Natural killer cell (primary cell): ENCODE measurements at places on chromosomes 11 and 22.

GRCh38 chr22:43017525-43018460, 2.8 kb upstream of the PACSIN2 start:
- no peak for DNase-seq

GRCh38 chr22:20251491-20251890, 16.6 kb downstream of the RTN4R start:
- DNase-seq: no peak

DNA sequence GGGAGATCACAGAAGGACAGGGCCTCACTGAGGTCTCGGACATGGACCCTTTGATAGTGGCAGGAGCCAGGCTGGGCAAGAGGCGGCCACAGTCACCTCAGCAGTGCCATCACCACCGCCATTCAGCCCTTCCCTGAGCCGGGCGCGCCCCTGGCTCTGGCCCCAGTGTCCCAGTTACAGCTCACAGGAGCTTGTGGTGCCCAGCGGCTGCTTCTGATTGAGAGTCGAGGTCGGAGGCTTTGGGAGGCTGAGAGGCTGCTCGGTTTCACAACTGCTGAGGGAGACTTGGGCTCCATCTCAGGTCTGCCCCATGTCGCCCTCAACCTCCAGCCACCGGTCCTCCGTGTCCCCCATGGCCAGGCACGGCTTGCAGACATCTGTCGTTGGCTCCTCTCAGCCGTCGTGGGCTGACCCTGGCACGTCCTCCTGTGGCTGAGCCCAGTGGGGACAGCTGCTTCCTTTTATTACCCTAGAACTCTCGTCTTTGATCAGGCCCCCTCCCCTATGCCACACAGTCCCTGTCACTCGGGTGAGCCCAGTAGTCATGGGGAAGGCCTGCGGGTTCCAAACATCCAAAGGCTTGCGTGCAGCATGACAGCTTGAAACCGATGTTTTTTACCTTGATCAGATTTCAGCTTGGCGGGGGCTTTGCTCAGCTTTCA, 28.4 kb upstream of the PPP6R3 start:
- no peak for DNase-seq

- no peak for DNase-seq
These were observed 186.6 kb downstream of the ADAMTS15 start for GRCh38 chr11:130634961-130635473.

DNA sequence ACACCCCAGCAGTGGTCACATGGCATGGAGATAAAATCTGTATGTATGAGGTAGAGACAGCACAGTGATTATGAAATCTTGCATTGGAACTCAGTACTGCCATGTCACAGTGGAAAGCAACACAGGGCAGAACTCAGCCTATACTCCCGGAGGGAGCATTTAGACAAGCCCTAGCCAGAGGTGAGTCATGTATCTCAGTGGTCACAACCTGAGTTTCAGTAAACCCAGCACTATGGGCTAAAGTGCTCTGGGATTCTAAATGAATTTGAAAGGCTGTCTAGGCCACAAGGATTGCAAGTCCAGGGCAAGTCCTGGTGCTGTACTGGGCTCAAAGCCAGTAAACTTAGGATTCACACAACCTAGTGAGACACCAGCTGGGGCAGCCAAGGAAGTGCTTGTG, 1717.1 kb upstream of the RAG2 start:
- no peak for DNase-seq

DNA sequence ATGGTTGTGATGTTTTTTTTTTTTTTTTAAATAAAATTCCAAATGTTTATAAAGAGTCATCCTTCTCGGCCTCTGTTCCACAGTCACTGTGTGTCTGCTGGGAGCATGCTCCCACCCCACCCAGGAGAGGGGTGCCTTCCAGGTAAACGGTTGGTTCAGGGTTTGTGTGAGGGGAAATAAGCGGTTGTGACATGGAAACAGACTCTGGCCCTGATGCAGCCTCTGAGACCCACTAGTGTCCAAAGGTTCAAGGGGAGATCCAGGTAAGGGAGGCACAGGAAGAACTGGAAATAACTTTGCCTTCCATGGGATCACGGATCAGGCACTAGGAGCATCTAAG, 6.0 kb upstream of the GAS2L1 start:
- DNase-seq: no peak

DNA sequence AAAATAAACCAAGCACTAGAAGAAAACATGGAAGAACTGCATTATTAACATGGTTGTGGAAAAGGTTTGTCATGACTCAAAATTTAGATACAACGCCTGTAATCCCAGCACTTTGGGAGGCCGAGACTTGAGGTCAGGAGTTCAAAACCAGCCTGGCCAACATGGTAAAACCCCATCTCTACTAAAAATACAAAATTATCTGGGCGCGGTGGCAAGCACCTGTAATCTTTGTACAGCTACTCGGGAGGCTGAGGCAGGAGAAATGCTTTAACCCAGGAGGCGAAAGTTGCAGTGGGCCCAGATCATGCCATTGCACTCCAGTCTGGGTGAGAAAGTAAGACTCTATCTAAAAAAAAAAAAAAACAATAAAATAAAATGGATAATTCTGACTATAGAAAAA, 23.7 kb downstream of the GNB1L start:
- no peak for DNase-seq

- no peak for DNase-seq
These were observed 668.8 kb downstream of the DLG2 start for GRCh38 chr11:84958295-84958694.

- no peak for DNase-seq
These were observed 141.0 kb downstream of the BRD1 start for GRCh38 chr22:49686495-49687219.

DNA sequence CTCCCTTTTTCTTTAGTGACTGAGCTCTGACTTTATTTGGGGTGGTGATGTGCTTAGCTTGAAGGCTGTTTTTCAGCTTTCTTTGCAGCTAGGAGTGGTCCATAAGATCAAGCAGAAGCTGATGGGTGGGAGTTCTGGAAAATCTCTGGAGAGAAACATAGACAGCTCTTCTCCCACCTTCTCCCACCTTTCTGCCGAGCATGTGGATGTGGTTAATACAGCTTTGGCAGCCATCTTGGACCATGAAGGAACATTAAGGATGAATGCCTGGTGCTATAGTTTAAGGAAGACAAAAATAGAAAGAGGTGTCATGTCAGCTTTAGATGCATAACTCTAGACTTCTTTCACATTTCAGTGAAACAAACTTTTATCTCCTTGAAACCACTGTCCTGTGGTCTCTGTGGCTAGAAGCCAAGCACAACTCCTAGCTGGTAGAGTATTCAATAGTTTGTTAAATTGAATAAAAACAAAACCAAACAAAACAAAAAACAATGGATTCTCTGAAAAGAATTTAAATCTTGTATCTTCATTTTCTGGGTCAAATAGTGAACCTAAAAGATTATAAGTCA, 203.6 kb upstream of the SESN3 start:
- DNase-seq: no peak

DNA sequence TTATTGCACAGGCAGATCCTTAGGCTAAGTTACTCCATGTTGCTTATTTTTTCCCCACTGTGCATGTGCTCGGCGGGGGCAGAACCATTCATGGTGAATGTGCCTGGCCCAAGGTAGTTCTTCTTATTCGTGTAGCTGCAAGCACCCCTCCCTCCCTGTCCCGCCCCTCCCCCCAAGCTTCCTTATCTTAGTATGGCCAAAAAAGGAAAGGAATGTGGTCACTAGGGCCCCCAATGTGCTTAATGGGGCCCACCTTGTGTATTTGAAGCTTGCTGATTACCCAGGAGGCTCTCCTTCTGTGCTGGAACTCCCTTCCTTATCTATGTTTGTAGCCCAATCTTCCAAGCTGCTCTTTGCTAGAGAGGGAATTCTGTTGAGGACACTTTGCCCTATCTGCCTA, 1259.7 kb upstream of the RAG2 start:
- DNase-seq: no peak

GRCh38 chr22:36235585-36235984, 3.7 kb downstream of the APOL2 start:
- no peak for DNase-seq

DNA sequence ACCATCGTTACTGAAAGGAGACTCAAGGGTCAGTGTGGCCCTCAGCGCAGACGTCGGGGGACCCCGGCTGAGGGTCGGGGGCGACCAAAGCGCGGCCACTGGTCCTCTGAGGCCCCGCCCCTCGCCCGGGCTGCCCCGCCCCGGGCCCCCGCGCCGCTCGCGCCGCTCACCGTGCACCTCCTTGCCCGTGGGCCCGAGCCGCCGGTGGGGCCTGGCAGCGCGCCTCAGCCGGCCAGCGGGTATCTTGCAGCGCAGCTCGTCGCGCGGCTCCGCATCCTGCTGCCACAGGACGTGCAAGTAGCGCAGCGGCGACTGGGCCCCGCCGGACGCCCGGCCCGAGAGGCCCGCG, 419 bp downstream of the ANKRD54 start:
- no peak for DNase-seq

DNA sequence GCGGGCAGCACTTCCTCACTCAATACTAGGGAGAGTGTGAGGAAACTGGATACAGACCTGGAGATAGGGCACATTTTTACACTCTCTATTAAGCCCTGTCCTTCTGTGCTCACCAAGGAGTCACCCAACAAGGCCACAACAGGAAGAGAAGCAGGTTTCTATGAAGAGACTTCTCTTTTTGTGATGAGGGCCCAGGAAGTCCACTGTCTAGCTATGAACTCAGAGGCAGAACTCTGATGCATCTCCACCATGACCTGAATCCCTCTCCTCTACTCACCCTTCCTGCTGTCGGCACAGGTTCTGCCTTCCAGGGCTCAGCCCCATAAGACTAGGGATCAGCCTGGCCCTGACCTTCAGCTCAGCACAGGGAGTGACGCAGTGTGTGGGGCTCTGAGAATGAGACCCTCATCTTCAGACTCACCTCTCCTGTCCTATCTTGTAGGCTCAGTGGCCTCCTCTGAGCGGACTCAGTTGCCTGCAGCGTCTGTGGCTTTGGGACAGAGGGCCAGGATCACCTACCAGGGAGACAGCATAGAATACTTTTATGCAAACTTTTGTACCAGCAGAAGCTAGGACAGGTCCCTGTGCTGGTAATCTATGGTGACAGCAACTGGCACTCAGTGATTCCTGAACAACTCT, 49.3 kb upstream of the IGLL5 start:
- no peak for DNase-seq

GRCh38 chr11:69381681-69382130, 87.8 kb downstream of the MYEOV start:
- no peak for DNase-seq

DNA sequence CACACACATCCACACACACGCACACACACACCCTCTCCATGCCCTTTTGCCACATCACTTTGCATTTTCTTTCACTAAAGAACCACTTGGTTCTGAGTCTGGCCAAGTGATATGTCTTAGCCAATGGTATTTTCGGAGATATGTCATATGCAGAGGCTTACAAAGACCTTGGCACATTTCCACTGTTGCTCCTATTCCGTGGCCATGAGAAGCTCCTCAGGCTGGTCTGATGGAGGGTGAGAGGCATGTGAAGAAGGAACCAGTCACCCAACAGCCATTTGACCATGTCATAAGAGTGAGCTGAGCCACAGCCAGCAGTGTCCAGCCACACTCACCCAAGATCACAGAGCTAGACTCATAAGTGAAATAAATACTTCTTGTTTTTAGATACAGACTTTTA, 212.6 kb upstream of the NAV2 start:
- DNase-seq: no peak

DNA sequence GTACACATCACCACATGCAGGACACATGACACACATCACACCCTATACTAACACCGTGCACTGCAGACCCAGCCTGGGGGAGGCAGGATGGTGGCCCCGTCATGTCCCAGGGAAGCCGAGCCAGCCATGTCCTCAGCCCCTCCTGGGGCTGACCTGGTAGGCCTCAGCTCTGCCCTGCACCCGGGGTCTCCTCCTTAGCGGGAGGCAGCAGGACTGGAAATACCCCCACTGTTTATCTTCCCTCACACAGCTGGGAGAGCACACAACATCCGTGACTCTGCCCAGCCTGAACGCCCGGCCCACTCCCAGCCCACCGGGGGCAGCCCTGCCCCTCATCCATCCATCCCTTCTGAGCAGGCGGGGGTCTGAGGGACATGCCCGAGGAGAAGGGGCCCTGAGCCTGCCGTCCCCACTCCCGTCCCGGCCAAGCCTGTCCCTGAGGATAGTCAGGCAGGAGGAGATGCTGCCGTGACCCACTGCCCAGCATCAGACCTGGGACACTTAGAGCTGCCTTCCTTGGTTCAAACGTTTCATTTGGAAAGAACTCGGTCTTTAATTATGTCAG, 945.0 kb downstream of the BRD1 start:
- no peak for DNase-seq

DNA sequence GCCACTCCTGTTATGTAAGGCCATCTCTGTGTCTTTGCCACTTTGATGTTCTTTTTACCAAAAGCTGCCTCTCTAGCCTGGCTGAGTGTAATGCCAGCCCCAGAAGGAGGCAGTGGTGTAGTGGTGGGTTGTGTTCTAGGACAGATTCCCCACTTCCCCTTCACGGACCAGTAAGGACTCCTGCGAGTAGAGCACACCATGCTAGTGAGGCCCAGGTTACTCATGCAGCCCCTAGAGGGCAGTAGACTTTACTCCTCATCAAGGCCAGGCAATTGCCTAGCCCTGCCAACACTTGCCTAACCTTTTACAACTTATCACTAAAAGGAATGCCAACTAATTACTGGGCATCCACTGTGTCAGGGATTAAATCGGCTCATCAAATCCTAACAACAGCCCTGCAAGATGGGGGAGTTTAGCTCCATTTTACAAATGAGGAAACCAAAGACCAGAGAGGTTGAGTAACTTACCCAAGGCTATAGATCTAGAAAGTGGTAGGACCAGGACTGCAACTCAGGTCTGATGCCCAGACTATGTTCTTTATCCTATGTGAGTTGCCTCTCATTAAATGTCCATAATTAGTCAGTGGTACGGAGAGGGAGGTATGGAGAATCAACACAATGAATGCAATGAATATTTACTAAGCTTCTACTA, 75.3 kb downstream of the APIP start:
- DNase-seq: no peak

DNA sequence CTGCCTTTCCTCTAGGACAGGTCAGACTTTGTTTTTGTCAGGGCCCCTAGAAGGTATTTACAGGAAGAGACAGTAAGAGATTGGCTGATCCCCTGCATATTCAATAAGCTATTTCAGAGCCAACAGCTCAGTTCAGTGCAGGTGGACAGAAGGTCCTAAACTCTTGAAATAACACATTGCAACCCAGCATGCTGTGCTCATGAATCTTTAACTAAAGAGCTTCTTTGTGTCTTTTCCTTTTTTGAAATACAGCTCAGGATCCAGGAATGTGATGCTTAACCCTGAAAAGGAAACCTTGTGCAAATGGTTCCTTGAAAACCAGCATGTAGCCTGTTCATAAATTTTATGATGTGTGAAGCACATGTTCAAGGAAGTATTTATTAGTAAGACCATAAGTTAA, 43.9 kb downstream of the BBOX1 start:
- no peak for DNase-seq

- DNase-seq: no peak
These were observed 19.8 kb upstream of the SHANK2 start for GRCh38 chr11:71272161-71272560.
